Hippocampal formation (tissue), 2 donors: ENCODE measurements at places on chromosomes 7 and 10.

DNA sequence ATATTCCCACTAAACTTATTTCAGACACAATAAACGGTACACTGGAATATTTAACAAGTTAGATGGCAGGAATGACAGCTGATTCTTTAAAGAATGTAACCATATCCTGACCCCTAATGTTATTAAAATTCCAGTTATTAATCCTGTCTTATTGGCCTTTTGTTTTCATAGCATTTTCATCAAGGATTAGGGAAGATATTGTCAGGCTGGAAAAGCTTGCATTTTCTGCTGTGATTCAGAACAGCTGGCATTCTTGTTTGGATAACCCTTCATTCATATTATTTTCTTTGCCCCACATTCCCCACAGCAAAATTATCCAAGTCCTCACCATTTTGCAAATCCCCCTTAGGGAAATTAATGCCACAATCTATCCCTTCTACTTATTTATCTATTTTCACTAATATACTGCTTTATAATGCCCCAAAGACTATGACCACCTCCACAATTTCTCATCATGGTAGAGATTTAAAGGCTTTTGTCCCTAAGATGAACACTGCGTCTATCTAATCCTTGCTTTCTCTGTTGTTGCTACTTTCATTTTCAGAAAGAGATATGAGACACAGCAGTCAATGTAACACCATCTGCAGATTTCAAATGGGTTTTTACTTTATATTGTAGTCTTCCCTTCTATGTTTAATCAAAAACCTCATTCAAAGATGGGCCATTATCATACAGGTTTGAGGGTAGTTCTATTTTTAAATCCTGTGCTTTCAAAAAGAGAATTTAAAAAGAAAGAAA is 475.1 kb downstream of the PARD3 start:
- no peak for DNase-seq

- DNase-seq: no peak
These were observed 34.6 kb downstream of the ZEB1 start for GRCh38 chr10:31353574-31353973.

- no peak for DNase-seq
These were observed 118.3 kb downstream of the PPP1R17 start for GRCh38 chr7:31805209-31805818.

DNA sequence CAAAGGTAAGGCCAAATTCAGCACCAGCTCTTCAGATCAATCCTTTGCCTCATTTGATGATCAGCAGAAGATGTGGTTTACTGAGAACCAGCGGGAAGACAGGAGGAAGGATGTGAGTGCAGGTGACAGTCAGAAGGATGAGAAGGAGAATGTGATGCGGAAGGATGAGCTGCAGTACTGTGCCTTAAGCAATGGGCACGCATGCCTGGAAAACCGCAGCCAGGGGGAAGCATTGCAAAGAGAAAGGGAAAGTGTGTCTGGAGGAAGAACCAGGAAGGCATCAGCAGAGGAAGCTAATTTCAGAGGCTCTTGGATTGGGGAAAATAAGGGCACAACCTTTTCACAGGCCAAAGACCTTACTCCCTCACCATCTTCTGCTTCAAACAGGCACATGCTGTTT is 25.7 kb downstream of the C10orf71 start:
- no peak for DNase-seq

GRCh38 chr7:139230484-139230773 is 608 bp upstream of the UBN2 start:
- DNase-seq: no peak

GRCh38 chr10:91077549-91078071 is 142.9 kb upstream of the PCGF5 start:
- DNase-seq: no peak

DNA sequence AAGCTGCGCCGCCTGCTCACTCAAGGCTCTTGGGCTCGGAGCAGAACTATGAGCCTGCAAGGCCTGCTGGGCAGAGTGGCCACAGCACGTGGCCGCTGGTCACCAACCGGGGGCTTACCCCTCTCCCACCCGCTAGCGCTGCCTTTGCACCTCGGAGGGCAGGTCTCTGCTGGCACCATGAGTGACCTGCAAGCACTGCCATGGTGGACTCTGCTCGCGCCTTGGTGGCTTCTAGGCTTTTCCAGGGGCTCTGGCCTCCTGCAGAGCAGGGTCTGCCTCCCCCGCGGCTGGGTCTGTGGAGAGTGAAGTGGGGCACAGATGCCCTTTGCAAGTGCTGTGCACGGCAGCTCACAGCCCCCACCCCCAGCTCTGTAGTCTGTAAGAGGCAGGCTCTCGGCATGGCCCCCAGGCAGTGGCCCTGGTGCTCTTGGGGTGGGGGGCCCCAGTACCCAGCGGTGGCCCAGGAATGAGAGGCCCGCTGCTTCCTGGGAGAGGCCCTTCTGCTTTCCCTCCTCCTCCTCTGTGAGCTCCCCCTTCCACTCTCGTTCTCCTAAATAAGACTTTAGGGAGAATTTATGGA is 119.6 kb downstream of the INPP5A start:
- DNase-seq: no peak

- DNase-seq: no peak
These were observed 10.7 kb downstream of the CRYGN start for GRCh38 chr7:151429237-151429559.

DNA sequence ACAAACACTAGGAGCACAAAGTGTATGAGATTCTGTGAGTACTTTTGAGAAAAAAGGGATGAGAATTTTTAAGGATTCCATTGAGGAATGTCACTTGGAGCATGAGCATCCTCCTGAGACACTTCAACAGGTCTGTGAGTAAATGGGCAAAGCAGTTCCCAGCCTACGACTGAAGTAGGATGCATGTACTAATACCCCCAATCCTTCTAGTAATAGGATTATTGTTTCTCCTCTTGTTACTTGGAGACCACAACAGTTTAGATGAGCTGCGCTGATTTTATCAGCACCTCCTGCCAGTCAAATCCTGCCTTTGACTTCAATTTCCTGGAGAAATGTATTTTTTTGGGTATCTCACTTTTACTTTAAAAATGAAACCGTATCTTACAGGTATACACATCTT is 820 bp downstream of the BBS9 start:
- no peak for DNase-seq

DNA sequence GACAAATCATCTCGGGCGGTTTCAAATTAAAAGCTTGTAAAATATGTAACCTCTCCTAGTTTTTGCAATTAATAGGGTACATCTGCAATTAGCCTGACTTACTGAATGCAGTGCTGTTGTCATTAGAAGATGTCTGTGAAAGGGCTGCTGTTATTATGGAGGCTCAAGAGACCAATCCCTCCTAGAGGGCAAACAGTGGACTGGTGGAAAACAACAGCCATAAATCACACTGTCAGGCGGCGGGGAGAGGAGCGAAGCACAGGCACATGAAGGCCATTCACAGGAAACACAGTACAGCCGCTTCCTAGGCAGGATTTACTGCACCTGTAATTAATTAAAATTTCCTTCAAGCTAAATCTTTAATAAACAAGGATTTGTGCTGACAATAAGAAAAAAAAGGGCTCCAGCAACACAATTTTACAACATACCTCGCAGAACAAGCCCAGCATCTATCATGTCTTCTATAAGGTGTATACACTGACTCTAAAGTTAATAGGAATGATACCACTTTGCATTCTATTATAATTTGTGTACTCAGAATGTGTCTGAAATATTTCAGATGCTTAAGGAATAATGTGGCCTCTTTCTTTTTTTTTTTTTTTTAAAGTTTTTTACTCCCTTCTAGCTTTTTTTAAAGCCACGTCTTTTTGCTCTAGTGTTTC is 50.7 kb downstream of the ERCC6 start:
- DNase-seq: no peak

DNA sequence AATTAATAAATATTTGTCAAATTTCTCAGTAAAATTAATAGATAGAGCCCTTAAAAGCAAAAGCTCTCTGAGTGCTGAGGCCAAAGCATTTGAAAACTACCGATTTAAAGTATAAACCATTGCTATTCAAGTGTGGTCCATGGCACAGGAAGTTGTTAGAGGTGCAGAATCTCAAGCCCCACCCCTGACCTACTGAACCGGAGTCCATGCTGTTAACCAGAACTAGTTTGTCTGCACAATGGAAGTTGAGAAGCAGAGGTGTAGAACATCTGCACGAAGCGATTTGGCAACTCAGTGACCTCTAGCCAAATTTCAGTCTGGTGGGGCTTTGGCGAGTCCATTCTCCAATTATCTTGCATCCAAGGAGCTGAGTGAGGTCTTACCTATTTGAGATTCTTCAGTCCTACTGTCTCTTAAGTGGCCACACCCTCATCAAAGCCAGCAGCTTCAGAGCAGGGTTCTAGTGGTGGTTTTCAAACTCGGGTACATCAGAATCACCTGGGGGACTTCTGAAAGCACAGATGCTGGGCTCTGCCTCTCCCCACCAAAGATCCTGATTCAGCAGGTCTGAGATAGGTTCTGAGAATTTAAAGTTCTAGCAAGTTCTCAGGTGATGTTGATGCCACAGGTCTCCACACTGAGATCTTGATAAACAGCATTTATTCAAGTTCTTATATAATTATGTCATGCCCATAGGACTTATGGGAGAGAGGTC is 96.8 kb upstream of the SAMD8 start:
- no peak for DNase-seq

- DNase-seq: no peak
These were observed 707.5 kb upstream of the LRRTM3 start for GRCh38 chr10:66218289-66218688.

DNA sequence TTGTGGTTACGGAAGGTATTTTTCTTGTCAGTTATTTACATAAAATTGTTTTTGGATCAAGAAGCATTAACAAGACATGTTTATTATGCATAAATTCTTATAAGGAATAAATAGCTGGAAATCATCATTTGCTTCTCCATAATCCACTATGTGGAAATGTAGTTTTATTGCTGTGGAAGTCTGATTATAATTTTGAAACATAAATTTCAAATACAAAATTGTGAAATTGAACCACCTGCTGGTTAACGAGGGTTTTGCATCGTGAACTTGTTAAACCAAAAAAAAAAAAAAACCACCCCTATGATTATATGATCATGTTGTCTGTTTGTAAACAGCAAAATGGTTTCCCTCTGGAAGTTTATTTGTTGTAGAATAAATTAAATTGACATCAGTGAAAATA is 25.9 kb downstream of the ABRAXAS2 start:
- DNase-seq: no peak

DNA sequence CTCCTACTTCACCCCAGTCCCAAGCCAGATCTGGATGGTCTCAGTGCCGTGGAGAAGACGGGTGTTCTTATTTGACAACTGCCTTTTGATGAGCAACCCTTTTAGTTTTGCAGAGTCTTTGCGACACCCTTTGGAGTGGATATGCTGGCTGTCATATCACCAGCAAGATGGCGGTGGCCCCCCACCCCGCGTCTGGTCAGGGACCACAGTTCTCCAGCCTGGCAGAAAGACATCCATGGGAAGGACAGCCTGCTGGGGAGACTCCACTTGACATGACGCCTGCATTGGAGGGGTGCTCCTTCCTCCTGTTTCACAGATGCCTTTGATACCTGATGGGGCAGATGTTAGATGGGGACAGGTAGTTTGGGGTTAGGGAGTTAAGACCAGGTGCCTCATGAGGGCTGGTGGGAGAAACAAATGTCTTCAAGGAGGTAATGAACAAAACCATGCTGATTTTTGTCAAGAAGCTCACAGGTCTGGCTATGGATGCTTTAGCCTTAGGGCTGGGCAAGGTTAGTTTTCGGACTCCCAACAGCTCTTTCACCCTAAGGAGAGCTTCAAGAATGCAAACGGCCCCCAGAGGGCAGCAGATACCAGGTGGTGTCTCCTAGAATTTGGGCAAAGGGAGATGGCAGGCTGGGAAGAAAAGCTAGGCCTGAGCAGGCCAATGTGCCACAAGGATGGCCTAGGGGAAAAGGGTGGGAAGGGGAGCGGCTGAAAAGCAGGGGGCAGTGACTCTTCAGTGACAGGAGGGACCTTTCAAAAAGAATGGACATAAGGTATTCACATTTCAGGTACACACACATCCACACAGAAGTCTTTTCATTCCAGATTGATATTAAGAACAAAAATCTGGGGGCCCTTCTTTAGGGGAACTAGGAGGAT is 95.2 kb downstream of the CLEC2L start:
- no peak for DNase-seq

GRCh38 chr7:30562909-30563308 is 31.8 kb upstream of the GARS1 start:
- DNase-seq: no peak

- DNase-seq: no peak
These were observed 584 bp upstream of the ZMIZ1 start for GRCh38 chr10:79068203-79068561.

DNA sequence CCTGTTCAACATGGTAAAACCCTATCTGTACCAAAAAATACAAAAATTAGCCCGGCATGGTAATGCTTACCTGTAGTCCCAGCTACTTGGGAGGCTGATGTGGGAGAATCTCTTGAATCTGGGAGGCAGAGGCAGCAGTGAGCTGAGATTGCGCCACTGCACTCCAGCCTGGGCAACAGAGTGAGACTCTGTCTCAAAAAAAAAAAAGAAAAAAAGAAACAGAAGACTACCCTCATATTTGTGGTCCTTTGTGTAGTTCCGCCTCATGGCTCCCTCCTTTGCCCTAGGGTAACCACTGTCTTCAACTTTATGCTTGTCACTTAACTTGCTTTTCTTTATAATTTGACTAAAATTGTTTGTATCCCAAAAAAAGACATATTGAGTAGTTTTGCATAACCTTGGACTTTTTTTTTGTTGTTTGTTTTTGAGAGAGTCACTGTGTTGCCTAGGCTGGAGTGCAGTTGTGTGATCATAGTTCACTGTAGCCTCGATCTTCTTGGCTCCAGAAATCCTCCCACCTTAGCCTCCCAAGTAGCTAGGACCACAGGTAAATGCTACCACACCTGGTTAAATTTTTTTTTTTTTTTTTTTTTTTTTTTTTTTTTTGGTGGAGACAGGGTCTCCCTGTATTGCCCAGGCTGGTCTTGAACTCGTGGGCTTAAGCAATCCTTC is 3.7 kb downstream of the ZNF487 start:
- DNase-seq: no peak

DNA sequence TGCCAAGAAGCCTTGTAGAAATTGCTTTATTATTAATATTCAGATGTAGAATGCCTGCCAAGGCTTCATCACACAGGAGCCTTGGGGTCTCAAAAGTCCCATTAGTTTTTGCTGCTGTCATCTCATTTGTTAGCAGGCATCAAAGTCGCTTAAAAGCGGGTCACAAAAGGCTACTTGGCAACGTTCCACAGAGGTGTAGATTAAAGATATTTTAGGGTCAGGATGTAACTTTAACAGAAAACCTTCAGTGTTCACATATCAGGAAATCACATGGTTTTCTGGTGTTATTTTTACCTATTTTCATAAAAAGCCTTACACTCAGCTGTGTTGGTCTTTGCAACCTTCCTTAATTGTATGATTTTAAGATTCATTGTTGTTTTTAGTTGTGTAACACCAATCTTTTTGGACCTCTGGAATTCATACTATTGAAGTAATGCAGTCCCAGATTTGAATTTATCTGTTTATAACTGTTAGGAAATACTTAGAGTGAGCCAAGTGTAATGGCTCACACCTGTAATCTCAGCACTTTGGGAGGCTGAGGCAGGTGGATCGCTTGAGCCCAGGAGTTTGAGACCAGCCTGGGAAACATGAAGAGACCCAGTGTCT is 65.3 kb downstream of the TET1 start:
- no peak for DNase-seq
